ENCODE measurements at places on chromosomes 5 and 9.

DNA sequence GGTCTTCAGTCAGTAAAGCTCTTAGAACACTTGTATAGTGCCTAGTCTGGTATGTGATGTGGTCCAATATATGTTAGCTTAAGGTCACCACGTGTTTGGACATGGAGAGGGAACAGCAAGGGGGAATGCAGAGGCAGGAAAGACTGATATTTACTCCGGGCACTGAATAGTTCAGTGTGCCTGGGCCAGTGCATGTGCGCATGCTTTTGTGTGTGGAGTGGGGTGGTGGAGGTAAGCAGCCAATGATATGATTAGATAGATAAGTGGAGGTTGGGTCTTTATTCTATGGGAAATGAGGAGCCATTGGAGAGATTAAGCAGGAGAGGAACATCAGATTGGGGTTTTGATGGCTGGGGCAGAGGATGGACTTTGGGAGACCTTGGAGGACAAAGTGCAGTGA is 14.0 kb downstream of the OR13J1 start:
- no peak for DNase-seq

DNA sequence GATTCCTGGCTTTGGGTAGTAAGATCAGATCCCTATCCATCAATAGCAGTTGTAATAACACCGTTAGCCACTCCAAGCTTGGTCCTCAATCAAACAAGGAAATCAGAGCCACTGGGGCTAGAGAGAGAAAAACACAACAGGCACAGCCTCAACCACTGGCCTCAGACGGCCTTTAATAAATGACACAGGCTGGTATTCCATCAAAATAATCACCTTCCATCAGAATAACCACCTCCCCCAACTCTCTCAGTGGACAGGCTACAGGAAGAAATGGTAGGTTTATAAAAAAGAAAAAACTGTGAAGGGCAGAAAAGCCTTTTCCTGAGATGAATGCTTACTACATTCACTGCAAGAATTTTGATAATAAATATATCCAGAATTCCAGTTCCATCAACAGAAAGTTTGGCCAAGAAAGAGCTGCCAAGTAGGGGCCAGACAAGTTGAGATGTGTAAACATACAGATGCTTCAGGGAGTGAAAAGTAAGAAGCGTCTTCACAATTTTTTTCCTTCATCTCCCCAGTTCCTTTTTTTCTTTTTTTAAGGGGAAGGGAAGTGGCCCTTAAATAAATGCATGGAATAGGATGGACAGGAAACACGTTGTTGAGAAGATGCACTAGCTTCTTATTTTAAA is 5.5 kb downstream of the FOXD1 start:
- no peak for DNase-seq

GRCh38 chr5:99973779-99974178 is 561.4 kb upstream of the FAM174A start:
- DNase-seq, result no peak

- no peak for DNase-seq
Measured at GRCh38 chr5:132454361-132454760, 36.2 kb downstream of the IRF1 start.

DNA sequence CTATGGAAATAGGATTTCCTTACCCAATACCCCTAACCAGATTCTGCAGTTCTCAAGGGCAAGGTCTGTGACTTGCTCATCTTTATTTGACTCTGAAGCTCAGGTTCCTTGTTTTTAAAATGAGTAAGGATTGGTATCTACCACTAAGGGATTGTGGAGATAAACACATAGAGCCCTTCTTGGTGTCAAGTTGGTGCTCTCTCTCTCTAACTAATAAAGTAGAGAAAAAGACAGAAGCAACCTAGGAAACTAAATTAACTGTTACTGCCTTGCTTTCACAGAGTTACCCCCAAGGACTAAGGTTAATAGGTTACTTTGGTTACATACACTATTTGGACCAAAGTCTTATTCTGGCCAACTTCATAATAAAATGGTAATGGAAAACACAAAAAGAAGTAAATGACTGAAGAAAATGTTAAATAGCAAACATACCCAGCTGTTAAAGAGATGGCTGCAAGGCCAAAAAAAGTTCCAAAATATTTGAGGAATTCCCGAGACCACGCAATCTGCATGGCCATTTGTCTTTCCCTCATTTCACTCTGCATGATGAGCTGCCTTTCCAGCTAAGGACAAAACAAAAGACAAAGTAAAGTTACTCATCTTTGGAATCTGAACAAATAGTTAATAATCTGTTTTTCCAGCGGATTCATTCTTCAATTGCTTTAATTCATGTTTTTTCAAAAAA is 21.8 kb upstream of the RLN1 start:
- DNase-seq, result no peak

DNA sequence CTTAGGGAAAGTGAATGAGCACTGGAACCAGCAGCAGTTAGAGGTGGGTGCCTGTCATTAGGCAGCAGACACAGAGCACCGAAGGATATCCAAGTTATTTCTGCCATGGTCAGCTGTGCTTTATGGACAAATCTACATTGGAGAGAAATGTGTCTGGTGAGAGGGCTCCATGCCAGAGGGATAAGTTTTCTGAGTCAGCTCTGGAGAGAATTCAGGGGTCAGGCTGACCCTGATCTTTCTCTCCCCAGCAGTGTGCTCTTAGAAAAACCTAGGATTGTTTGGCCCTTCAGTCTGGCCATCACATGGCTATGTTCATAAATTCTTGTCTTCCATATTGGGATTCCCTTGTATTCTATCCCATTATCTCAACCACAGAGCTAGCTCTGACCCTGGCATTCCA is 8.9 kb upstream of the IL17B start:
- DNase-seq, result no peak

GRCh38 chr9:90301277-90301653 is 341.4 kb downstream of the DIRAS2 start:
- DNase-seq, result no peak

DNA sequence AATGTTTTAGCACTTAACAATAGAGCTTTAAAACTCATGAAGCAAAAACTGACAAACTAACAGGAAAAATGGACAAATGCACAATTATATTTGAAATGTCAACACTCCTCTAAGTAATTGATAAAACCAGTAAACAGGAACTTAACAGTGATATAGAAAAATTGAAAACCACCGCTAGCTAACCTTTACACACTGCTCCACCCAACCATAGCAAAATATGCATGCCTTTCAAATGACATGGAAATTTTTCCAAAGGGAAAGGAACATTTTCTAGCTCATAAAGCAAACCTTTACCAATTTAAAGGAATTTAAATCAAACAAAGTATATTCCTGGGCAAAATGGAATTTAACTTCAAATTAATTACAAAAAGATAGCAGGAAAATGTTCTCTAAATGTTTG is 109.2 kb downstream of the ADAMTS19 start:
- DNase-seq, result no peak

GRCh38 chr9:92534204-92534603 is 1.6 kb downstream of the ECM2 start:
- DNase-seq, result no peak

GRCh38 chr5:16884595-16884994 is 51.5 kb downstream of the MYO10 start:
- DNase-seq, result no peak

DNA sequence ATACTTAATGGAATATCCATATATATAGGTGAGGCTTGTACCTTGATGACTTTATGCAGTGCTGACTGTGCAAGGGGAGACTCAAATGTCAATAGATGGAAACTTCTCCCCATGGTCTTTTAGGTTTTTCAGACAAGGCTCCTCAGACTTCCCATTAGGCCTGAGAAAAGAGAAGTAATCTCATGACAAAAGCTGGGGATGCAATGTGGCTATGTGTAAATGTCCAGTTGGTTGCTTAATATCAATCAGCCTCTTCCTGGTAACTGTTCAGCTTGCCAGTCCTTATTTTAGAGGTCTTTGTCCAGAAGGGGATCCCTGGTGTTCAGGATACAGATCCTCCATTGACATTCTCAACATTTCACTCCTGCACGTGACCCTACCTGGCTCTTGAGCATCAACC is 621.1 kb upstream of the CDH18 start:
- no peak for DNase-seq

DNA sequence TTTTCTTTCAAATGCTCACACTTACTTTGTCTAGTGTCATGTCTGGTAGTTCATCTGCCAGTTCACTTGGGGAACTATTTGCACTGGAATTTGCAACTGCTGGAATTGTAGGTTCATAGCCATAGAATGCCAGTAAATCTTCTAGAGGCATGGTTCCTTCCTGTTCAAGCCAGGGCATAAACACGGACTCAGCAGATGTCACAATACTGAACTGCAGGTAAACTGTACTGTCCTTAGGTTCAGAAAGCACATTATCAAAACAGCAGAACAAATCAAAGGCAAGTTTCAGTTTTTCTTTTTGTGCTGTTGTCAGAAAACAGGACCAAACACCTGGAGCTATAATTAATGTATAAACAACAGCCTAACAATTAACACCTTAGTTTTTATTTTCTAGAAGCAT is 13.1 kb downstream of the MIER3 start:
- no peak for DNase-seq

GRCh38 chr5:134038138-134038537 is 33.4 kb upstream of the VDAC1 start:
- no peak for DNase-seq

DNA sequence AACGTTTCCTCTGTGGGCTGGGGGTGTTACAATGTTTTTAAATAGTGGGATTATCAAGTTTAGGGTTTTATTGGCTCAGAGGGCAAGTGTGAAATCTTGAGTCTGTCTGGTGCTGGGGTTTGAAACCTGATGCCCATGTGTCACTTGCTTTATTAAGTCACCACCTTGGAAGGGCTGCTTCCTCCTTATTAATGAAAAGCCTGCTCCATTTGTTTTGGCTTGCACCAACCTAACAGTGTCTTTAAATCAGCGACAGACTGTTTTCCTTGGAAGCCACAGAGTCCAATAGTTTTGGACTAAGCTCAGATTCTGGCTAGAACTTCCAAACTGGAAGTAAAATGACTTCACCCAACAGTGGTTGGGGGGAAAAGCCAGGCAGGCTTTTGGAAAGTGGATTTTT is 10.7 kb upstream of the PALM2AKAP2 start:
- no peak for DNase-seq

GRCh38 chr9:99221266-99221620 is 499 bp downstream of the ALG2 start:
- DNase-seq, result peak; percentile 31

DNA sequence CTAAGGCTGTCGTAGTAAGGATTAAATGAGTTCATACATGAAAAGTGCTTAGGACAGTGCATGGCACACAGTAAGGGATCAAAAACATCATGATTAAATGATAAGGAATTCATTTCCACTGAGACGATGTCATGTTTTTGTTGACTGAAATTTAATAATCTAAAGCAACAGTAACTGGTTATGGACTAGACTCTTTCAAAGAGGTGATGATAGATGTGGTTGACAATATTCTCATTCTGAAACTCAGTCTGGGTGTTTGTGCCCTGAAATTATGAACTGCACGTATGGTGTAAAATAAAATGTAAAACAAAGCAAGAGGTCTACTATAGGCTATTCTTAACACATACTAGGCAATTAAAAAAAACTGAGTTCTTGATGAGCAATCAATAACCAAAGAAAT is 280.0 kb downstream of the DENND1A start:
- no peak for DNase-seq

DNA sequence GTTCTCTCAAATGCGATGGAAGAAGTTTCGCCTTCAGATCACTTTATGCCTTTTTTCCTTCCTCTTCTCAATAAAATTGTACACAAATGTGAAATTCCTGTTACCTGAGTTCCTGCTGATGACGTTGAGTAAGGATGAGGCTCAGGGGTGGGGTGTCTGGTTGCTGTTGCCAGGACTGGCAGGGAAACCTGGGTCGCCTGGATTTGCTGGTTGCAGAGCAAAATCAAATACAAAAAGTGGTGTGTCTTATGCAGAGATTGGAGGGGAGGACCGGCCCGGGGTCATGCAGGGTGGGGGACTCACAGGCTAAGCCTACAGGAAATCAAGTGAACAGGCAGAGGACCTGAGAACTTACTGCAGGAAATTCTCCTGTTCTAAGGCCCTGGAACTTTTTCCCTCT is 39.2 kb downstream of the ANXA2R start:
- no peak for DNase-seq

DNA sequence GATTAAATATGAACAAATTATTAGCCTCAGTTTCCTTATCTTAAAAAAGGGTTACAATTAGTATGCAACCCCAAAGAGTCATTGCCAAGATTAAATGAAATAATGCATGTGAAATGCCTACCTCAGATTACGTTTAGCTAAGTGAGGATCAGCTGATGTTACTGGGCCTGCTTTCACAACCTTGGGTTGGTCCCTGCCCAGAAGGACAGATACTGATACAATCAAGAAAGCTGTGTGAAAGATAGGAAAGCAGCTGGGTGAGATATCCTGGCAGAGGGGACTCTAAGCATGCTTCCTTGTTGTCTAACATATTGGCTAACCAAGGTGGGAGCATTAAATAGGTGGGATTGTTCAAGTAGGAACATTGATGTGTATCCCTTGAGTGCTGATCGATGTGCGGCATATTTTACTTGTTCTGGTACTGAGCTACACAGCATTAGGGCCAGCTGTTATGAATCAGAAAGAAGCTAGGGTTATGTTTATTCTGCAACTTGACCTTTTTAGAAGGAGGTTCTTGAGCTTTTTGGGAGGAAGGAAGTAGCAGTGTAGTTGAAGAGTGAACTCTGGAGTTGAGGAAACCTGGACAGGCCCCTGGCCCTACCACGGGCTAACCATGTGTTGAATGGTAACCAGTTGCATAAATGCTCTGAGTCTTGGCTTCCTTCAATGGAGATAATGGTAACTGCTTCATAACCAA is 28.9 kb downstream of the SNX24 start:
- DNase-seq, result no peak

GRCh38 chr5:143446535-143447226 is 43.2 kb upstream of the NR3C1 start:
- no peak for DNase-seq

DNA sequence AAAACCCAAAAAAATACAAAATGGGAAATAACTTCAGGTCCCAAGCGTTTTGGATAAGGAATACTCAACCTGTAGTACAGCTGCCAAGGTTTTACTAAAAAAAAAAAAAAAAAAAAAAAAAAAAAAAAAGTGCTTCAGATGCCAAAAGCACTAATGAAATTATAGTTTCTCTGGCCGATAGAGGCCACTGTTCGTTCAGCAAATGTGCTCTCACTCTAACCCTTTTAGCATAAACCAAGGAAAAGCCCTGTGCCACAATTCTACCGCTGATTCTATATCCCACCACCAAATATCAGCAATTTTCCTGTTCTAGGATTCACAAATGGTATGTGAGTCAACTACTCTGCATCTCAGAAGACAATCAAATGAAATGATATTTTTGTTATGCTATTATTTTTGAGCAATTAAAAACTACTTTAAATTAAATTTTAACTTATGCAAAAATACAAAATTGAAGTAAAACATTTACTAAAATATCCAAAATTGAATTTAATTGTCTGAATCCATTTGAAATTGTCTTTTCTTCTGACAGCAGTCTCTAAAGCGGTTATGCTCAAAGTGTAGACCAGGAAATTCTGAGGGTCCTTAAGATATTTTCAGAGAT is 79.8 kb downstream of the RICTOR start:
- DNase-seq, result no peak

Data from gastrocnemius medialis (tissue), 4 donors.